ENCODE measurements at places on chromosomes 2 and 18.

DNA sequence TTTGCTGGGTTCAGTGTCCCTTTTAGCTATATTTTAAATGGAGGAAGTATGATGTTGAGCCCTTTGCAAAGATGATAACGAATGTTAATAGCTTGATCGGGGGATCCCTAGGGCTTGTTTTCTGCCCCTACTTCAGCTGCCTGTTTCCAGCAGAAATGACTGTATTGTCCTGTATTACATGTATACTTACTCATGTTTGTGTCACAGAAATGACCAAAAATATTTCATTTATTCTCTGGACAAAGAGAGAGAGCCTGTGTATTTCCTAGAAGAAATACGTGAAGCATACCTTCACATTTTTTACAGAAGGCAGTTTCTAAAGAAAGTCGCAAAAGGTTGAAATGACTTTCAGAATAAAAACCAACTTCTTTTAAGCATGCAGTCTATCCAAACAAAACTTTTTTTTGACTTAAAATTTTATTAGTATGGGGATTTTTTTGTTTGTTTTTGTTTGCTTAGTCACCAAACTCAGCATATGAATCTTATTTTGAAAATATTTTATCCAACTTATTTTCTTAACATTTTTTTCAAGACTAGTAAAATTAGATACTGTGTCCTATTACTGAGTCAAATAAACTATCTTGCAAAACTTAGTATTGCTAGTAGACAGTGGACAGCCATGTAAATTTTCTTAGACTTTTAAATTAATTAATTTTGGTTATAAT, 68.9 kb downstream of the PTRHD1 start:
- no peak for DNase-seq

DNA sequence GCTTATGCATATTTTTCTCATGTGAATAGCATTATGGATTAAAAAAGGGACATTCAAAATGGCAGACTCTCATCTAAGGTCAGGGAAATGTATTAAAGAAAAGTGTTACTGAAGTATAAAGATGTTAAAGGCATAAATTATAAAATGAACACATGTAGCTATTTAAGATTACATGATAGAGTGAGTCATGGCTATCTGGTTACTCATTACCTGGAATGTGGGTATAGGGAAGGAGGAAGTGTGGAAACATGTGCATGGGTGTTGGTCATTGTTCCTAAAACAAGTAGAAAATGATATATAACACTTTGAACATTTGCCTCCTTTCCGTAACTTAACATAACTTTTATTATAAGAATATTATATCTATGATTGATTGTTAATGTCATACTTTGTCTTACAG, 66.4 kb downstream of the MYO1B start:
- DNase-seq: no peak

DNA sequence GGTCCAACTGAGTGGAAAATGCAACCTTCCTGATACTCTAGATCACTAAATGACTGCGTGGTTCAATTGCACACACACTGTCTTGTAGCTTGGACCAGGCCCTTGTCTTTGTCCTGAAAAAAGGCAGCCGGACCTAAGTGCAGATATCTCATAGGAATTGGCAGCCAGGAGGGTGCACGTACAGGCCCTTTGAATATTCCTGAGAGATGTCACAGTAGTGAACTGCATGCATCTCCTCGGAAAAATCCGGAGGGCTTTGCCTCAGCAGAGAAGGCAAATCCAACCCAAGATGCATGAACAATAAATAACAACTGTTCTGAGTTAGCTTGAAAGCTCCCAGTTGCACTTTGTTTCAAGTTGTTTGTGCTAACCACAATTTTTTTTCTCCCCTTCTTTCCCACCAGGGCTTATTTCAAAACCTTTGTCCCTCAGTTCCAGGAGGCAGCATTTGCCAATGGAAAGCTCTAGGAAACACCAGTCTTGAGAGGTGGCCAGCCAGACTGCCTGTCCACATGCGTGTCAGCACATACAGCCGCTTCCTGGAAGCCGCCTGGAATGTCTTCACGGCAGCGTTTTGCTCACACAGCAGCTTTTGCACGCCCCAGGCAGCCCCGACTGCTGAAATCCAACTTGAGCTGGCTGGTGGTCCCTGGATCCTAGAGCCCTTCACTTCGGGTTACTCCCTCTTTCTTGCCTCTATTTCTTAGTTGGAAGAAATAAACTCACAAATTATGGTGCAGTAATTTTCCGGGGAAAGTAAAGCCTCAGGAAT, 54.4 kb upstream of the FOSL2 start:
- DNase-seq: no peak

DNA sequence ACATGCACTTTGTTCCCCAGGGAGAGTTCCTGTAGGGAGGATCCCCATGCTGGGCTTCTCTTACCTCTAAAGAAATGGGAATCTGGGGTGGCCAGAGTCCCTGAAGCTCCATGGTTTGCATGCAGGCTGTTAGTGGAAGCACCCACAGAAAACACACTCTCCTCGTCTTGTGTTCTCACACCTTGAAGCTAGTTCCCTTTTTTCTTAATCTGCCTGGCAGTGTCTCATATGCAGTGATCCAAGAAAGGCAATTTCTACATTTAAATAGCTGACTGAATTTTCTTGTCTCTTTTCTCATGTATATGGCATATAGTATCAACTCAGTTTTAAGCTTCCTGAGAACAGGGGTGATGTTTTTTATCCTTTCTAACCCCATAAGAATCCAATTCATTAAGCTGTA, 65.0 kb downstream of the LINC00305 start:
- DNase-seq: no peak

- DNase-seq: no peak
Measured at GRCh38 chr2:83240611-83241010, 1218.5 kb downstream of the SUCLG1 start.

DNA sequence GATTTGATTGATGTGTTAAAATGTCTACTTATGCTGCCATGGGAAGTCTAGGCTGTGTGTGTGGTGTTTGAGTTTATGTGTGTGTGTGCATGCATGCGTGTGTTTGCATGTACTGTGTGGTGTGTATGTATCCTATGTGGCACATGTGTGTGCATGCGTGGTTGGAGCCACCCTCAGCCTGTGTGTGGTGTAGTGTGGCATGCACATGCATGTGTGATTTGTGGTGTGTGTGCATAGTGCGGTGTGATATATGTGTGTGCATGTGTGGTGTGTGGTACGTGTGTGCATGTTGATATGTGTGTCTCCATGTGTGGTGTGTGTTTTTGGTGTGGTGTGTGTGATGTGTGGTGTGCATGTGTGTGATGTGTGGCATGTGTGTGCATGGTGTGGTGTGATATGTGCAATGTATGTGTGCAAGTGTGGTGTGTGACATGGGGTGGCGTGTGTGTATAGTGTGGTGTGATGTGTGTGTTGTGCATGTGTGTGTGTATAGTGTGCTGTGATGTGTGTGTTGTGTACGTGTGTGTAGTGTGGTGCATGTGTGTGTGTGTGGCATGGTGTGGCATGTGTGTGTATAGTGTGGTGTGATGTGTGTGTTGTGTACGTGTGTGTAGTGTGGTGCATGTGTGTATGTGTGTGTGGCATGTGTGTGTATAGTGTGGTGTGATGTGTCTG, 66.6 kb upstream of the HDAC4 start:
- DNase-seq: no peak

DNA sequence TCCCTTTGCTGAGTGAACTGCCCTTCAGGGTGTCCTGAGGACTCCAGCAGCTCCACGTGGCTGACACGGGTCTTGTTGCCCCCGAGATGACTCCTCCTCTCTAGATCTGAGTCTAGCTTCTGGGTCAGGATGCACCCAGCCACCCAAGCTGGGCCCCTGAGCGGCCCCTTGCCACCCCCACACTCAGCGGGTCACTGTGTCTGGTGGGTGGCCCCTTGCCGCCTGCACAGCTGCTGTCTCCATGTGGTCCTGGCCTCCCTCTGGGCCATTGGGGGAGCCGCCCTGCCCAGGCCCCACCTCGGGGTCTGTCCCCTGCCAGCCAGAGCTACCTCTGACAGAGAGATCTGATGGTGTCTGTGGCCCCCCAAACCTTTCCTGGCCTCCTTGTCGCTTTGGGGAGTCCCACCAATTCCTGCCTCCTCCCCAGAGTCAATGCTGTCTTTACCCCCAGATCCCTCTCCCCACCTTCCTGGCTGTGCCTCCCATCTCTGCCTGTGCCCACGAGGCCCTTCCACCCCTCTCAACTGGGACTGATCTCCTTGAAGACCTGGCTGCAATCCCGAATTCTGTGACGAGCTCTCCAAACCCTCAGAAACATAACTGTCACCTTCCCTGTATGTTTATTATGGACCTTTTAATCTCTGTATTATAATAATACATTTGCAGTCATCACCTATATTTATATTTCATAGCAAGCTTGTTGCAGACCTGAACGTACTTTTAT, 46.5 kb downstream of the TWIST2 start:
- no peak for DNase-seq

GRCh38 chr2:65037178-65037577, 19.0 kb upstream of the CEP68 start:
- DNase-seq: no peak

DNA sequence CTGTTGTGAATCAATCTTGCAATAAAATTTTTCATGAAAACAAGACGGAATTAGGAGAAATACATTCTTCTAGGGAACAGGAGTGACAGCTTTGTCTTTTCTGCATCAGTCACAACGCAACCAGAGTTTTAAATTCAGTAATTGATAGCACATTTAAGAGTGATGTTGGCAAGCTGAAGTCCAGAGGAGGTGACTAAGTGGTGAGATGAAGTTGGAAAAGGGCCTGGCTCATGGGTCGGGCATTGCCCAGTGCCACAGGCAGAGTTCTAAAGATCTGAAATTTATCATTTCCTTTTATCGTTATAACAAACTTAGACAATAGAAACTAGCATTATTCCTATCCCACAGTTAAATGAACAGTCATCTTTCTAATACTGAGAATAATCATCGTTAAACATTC, 764.6 kb upstream of the ZEB2 start:
- no peak for DNase-seq

GRCh38 chr2:173557497-173557896, 202.8 kb downstream of the CDCA7 start:
- no peak for DNase-seq

- no peak for DNase-seq
Measured at GRCh38 chr18:3219631-3220335, at the start of gene MYOM1. Gene MYOM1 (minus strand): TSS chr18:3219968. CDS start chr18:3215223, 4,745 bp downstream.

- no peak for DNase-seq
Measured at GRCh38 chr2:157269922-157270321, 12.4 kb downstream of the GALNT5 start.

DNA sequence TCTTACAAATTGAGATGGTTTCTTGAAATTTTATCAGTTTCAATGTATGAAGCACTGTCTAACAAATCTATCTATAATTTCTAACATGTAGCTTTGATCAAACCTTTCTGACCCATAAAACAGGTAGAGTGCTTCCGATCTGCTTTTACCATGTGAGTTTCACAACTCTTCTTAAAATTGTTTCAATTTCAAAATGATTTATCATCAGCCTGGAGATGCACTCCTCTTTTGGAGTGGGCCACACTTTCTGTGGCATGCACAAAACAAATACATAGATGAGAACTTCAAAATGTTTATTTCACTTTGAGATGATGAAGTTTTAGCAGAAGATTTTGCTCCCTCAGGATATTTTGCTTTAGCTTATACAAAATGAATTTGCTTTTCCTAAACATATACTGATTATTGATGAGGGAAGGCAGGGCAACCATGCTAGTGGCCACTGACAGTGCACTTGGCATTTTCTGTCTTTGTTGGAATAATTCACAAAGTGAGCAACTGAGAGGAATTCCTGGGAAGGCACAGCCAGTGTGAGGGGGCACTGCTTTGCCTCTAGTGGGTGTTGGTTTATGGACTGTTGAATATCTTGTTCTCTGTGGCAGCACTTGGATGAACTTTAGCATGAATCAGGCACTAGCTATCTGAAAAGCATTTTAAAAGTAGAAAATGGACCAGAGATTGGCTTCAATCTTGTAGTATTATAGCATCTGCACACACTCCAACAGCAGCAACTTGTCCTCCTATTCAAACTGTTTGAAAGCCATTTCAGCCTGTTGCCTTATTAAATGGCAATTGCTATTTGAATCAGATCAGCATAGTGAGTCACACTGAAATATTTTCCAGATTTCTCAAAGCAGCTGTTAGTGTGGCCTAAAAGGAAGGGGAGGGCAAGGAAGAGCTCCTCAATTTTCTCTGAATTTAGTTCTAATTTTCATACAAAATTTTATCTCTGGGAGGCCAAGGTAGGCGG, 193.2 kb downstream of the CCDC85A start:
- DNase-seq: no peak

GRCh38 chr2:100419915-100420314, 2.4 kb upstream of the CHST10 start:
- no peak for DNase-seq

GRCh38 chr2:124046332-124046731, 21.2 kb downstream of the CNTNAP5 start:
- no peak for DNase-seq

GRCh38 chr2:88500691-88501090, 48.2 kb upstream of the FOXI3 start:
- no peak for DNase-seq

DNA sequence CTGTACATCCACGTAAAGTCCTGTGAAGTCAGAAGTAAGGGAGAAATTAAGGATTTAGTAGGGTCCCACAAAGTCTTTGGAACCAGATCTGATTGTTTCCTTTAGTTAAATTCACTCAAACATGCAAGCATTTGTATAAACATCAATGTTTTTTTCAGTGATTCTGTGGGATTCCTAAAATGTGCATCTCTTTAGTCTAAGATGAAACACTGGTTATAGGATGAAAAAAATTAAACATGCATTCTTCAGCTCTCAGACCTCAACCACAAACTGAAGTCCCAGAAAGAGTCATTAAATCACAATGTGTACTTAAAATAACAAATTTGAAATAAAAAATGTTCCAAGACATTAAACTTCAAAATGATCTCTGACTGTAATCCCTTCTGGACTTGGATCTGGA, 76.5 kb upstream of the APCDD1 start:
- no peak for DNase-seq

DNA sequence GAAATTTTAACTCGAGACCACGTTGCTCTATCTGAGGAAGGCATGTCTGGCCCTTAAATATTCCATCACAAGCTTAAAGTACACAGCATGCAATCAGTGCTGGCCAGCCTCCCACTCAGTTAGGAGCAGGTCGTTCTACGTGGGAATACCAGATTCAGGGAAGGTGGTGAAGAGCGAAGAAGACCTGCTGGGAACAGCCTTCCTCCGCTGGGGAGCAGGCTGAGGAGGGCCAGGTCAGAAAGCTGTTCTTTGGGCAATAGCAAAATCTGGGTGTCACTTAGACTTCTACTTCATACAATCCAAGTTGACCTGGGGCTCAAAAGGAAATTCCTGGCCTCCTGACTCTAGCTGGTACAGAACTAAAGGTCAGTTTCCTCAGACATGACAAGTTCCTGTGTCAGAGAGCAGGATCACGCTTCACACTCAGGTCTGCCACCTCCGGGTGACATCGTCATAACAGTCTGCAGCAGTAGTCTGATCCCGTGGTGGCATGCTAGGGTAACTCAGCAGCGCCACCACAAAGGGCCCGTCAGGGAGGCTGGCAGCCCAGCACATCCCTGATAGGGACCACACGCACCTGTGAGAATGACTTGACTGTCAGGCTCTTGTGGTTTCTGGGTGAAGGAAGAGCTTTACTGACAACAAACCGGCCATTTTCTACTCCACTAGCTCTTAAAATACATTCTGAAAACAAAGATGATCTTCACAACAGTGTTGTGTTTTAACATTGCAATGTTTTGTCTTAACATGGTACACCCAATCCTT, 35.2 kb upstream of the NAPG start:
- DNase-seq: peak; percentile 72

Measured in NCI-H82 (cell line).